ENCODE measurements at places on chromosomes 1 and 21.

DNA sequence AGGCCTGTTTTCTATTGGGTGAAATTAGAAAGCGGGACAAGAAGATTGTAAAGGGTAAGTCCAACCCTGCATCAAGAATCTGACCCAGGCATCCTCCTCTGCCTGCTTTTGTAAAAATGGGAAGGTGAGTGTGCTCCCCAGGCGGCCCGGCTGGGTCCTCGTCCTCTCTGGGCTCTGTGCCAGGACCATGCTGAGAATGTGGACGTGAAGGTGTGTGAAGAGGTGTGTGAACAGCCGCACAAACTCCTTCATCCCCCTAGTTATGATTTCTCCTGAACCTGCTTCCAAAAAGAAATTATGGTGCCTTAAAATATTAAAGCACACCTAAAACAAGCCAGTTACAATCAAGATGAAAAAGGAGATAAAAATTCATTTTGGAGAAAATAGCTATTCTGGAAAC is 185.7 kb downstream of the IGSF21 start:
- DNase-seq = no peak

- no peak for DNase-seq
Measured at GRCh38 chr1:227546059-227546458, 17.3 kb upstream of the ZNF678 start.

DNA sequence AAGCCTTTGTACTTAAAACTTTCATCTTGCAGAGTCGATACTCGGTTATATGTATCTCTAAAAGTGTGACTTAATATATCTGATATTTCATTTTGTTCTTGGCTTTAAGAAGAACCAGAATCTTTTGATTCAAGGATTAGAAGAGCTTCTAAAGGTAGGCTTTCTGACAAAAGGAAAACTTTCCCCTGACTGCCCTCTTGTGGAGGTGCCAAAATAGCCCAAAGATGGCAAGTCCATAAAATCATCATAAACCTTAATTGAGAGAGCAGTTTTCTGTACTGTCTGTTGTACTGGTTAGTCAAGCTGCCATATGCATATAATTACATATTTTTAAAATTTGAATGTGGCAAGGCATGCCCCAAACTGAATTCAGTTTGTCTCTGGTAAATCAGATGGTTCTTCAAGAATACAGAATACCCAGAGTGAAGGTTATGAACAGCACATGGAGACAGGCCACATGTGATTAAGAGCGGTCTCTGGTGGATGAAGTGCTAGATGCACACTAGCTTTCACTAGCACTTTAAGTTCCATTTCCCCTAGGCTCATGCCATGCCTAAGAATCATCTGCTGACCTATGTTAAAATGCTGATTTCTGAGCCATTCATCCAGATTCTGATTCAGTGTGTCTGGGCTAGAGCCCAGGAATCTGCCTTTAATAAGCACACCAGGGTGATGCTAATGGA is 27.7 kb upstream of the ELAVL4 start:
- no peak for DNase-seq

- no peak for DNase-seq
Measured at GRCh38 chr1:8285103-8285502, 32.8 kb upstream of the SLC45A1 start.

- DNase-seq = no peak
Measured at GRCh38 chr1:166929911-166930310, 45.4 kb downstream of the ILDR2 start.

GRCh38 chr21:14858311-14858710 is 206.5 kb downstream of the NRIP1 start:
- no peak for DNase-seq

- DNase-seq = no peak
Measured at GRCh38 chr1:202623075-202623474, 87.2 kb downstream of the SYT2 start.

DNA sequence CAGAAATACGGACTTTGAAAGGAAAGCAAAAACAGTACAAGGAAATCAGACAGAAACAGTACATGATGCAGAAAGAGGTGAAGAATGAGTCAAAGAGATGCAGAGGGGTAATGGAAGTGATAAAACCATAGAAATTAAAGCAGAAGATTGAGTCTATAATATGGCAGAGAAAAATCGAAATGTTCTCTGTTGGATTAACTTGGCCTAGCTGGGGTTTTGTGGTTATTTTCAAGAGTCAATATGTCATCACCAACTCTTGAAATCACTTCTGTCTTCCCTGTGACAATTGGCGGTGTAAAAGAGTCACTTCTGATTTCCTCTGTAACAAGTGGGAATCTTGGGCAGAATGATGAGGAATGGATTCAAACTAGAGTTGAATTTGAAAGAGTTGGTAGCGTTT is 7.4 kb downstream of the YTHDF2 start:
- DNase-seq = no peak

GRCh38 chr1:245085508-245086095 is 69.2 kb upstream of the KIF26B start:
- no peak for DNase-seq
